ENCODE measurements at places on chromosomes 16 and 17.

DNA sequence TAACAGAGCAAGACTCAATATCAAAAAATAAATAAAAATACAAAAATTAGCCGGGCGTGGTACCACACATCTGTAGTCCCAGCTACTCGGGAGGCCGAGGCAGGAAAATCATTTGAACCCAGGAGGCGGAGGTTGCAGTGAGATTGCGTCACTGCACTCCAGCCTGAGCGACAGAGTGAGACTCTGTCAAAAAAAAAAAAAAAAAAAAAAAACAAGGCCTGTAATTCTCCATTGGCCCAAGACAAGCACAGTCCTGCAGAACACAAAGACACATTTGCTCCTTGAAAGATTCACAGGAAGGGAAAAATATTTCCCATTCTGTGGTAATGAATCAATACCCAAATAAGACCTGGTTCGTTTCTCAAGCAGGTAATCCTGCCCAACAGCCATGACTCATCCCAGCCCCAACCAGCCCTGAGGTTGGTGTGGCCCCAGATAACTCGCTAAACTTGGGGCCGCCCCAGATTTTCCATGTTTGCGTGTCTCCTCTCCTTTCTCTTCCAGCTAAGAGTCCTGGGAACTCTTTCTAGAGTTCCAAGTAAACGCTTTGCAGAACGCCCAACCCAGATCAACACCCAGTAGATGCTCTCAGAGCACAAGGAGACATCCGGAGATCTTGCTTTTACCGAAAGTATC is 40.3 kb upstream of the SNN start:
- DNase-seq, result peak; percentile 77

GRCh38 chr17:16986391-16986790 is 14.5 kb upstream of the TNFRSF13B start:
- peak; percentile 71 for DNase-seq

DNA sequence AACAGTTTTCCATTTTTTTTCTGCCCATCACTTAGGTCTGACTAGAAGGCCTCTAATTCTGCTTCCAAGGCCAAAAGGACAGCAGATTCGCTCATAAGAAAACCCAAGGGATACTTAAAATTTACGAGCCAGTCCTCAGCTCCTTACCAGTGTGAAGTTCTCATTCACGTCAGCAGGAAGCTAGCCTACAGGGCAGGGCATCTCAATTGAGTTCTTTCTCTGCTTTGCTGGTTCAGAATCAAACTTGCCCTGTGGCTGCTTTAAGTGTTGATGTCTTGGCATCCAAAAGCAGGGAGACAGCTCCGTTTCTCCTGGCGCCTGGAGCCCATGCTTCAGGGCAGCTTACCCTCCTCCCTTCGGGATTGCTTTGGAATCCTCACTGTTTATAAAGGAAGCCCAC is 136.0 kb downstream of the ANKFN1 start:
- no peak for DNase-seq

GRCh38 chr16:11093572-11094074 is 149.3 kb downstream of the CLEC16A start:
- no peak for DNase-seq

DNA sequence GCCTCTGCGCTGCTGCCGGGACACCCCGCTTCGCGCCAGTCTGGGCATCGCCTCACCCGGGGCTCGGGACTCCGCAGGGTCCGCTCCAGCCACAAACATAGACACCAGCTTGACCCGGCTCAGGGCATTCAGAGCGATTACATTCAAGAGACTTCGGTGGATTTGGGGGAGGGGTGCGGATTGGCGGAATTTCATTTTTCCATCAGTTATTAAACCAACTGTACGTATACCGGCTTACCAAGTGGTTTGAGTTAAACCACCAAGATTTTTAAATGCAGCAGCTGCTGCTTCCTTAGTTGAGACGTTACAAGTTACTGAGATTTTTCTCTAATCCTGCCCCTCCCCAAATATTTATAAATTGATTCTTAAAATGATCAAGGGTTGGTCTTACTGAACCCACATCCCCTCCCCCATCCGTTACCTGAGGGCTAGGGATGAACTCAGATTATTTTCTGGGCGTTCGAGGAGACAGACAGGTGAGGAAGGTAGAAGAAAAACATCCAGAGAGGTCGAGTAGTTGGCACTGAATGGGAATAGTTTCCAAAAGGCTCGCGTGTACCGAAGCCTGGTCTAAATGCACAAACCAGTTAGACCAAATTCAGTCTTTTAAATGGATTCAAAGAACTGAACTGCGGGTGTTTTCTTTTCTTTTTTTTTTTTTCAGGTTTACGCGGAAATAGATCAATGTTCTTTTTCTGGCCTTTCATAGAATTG is 1.5 kb downstream of the CRHR1 start:
- no peak for DNase-seq

DNA sequence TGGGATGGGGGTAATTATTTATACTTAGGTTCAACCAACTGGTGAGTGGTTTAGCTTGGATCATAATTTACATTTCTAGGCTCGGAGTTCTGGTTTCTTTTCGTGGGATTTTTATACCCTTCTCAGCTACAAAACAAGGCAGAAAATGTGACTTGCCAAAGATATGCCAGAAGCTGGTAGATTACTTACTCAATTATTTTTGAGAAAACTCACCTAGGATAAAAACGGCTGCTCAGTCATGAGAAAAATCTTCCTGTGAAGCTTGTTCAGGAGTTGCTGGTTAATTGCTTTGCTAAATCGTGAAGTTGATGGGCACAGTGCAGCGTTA is 1.1 kb downstream of the NDEL1 start:
- no peak for DNase-seq

DNA sequence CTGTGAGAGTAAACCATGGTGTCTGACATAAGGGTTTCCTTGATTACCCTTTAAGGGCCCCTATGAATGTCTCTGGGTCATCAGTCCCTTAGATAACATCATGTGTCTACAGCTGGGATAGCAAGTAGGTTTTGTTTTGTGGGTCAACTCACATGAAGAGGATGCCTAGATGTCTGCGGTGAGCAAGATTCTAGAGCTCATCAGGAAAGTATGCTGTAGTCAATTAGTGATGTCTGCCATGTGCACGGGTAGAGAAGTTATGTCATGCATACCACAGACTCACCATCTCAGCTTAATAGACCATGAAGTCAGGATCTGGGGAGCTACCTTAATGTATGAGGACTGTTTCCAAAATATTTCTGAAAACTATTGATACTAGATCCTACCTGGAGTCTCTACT is 57.5 kb downstream of the CDH13 start:
- no peak for DNase-seq

DNA sequence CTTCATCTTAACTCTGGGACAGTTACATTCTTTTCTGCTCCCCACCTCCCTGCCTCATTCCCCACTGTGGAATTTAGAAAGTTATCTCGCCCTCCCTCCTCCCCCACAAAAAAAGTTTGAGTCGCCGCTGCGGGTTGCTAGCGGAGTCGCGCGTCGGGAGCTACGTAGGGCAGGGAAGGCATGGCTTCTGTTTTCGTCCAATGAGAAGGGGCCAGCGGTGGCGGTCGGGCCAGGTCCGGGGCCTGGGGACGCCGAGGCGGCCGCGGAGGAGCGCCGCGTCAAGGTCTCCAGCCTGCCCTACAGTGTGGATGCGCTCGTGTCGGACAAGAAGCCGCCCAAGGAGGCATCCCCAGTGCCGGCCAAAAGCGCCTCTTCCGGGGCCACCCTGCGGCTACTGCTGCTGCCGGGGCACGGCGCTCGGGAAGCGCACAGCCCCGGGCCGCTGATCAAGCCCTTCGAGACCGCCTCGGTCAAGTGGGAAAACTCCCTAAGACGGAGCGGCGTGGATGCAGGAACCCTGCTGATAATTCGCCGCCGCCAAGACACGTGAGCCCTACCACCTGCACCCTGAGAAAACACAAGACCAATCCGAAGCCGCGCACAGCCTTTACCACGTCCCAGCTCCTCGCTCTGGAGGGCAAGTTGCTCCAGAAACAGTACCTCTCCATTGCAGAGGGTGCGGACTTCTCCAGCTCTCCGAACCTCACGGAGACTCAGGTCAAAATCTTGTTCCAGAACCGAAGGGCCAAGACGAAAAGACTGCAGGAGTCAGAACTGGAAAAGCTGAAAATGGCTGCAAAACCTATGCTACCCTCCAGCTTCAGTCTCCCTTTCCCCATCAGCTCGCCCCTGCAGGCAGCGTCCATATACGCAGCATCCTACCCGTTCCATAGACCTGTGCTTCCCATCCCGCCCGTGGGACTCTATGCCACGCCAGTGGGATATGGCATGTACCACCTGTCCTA is 8.9 kb downstream of the OR4D1 start:
- peak; percentile 90 for DNase-seq

GRCh38 chr16:24328835-24329452 is 72.8 kb downstream of the CACNG3 start:
- no peak for DNase-seq

GRCh38 chr16:76800196-76800595 is 390.8 kb upstream of the MON1B start:
- no peak for DNase-seq

- DNase-seq, result no peak
These were observed 239.9 kb downstream of the PRKCA start for GRCh38 chr17:66542129-66542966.

DNA sequence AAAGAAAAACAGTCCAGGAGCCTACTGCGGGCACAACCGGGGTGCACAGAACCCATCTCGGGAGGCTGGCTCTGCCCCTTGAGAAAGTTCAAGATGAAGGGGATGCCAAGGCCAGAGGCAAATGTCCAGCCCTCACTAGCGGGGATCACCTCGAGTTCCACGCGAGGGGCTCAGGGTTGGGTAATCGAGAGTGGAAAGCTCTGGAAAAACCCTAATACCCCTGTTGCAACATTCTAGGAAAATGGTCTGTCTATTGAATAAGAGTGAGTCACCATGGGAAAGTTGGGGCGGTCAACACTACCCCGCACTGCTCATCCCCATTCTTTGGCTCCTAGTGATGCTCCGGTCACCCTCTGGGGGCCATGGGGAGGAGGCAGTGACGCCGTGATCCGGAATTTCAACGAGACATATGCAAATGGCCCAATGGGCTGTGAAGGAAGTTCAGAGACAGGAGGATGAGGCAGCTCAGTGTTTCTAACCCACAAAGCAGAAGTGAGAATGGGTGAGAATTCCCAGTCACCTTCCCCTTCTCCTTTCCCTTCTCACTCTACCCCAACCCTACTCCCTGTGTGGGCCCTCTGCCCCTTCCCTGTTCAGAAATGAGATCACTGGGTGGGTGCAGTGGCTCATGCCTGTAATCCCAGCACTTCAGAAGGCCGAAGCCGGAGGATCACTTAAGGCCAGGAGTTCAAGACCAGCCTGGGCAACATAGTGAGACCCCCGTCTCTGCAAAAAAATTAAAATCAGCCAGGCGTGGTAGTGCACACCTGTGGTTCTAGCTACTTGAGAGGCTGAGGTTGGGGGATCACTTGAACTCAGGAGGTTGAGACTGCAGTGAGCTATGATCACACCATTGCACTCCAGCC is 22.4 kb downstream of the SOCS3 start:
- no peak for DNase-seq

DNA sequence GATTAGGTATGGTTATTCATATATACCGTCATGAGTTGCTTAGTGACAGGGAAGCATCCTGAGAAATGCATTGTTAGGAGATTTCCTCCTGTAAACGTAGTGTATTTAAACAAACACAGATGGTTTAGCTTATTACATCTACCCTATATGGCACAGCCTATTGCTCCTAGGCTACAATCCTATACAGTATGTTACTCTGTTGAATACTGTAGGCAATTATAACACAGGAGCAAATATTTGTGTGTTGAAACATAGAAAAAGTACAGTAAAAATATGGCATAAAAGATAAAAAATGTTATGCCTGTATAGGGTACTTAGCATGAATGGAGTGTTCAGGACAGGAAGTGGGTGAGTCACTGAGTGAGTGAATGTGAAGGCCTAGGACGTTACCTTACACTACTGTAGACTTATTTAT is 157.7 kb downstream of the CDH11 start:
- DNase-seq, result no peak

DNA sequence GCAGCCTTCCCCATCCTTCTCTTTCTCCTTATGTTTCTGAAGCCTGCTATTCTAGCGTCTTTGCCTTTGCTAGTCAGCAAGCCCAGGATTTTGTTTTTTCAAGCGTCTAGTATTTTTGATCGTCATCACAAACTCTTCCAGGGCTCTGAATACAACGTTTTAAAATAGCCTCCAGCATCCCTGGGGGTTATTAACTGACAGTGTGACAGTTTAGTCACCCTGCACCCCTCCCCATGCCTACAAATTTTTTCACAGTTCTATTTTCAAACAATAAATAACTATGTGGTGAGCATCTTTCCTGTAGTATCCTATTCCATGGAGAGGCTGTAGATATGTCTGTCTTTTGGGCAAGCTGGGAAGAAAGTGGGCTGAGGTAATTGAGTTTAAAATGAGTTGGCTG is 280.9 kb downstream of the MAP2K4 start:
- no peak for DNase-seq

GRCh38 chr16:12235110-12235509 is 258.6 kb downstream of the SNX29 start:
- DNase-seq, result no peak

GRCh38 chr17:3543453-3543852 is 14.2 kb downstream of the TRPV3 start:
- DNase-seq, result no peak

- no peak for DNase-seq
These were observed 439.2 kb upstream of the ERCC4 start for GRCh38 chr16:13480801-13481200.

DNA sequence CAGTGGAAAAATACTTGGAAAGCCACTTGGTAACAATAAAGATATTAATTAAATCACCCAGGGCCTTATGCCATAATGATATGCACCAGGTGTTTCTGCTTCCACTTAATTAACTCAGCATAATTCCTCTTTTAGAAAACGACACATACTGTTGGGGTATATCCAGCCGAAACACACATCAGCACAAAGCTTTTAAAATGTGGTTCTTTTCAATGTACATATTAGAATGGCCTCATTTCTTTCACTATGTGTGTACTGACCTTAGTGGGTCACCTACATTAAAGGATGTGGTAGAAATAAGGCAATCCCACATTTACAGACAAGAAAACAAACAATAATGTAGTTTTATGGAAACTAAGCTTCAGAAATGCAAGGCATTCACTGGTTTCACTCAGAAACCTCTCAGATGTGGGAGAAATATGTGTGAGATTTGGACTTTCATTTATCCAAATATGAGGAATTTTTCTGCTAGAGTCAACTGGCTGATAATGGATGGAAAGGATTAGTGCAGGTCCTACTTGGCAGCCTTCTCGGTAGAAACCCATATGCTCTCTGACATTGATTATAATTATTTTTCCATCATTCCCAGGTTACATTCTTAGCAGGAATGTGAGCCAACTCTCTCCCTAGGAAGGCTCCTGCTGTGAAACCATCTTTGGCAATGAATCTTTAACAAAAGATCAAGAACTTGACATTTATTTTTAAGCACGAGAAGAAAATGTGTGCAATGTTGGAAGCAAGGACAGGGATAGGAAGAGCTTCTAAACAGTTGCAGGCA is 66.7 kb upstream of the DHX40 start:
- no peak for DNase-seq

- DNase-seq, result peak; percentile 83
These were observed 7.9 kb downstream of the ENGASE start for GRCh38 chr17:79082311-79083190.

GRCh38 chr16:11114366-11115164 is 141.4 kb downstream of the SOCS1 start:
- DNase-seq, result no peak

GRCh38 chr16:59605706-59606105 is 871.6 kb upstream of the GOT2 start:
- DNase-seq, result no peak
